ENCODE measurements at places on chromosomes 1 and 21.

- DNase-seq = no peak
These were observed 1203.9 kb downstream of the AMY1C start for GRCh38 chr1:104953555-104953954.

GRCh38 chr1:84360316-84360715, 38.0 kb upstream of the DNASE2B start:
- no peak for DNase-seq

DNA sequence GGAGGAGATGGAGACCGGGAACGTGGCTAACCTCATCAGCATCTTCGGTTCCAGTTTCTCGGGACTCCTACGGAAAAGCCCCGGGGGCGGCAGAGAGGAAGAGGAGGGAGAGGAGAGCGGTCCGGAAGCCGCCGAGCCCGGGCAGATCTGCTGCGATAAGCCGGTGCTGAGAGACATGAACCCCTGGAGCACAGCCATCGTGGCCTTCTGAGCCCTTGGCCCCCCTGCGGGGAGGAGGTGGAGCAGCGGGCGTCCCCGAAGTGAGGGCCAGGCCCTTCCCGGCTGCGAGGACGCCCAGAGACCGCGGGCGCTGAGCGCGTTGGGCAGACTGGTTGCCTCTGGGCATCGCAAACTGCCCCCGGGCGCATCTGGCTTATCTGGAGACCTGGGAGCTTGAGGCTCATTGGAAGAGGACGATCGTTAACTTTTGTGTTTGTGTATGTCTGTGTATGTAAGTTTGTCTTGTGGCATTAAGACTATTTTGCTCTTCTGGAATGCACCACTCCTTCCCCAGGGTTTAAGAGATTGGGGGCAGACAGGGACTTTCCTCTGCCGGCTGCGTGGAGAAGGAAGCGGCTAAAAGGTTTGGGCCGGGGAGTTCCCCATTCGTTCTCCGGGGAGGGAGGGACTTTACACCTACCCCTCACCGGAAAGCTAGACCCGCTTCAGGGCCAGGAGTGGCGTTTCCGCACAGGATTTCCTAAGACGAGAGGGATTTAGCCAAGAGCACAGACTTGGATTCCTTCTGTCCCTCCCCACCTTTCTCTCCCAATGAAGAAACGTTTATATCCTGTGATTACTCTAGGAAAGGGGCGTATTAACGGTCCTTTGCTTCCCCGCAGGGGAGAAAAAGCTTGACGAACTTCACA, 1.4 kb downstream of the IER5 start:
- DNase-seq = peak; percentile 74

DNA sequence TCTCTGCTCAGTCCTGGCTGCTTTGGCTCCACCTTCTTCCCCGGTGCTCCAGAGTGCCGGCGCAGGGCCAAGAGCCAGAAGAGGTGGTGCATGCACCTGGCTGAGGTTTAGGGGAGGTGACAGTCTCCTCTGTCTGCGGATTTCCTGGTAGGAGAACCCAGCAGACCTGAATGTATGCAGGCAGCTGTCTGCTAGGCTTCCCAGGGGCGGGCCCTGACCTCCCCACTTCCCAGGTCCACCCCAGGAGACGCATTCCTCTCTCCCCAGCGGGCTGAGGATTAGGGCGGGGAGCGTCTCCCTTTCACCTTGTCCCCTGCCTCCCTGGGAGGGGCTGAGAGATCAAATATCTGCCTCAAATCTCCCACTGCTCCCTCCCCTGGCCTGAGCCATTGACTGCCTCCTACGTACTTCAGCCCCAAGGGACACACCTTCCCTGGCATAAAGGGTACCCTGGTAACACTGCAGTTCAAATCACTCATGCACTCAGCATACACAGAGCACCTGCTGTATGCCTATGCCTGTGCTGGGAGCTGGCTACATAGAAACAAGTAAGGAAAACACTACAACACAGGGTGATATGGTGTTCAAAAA, 27.5 kb downstream of the DMBX1 start:
- no peak for DNase-seq

- DNase-seq = no peak
These were observed 195.6 kb upstream of the C1orf105 start for GRCh38 chr1:172224871-172225270.

Data from T-helper 1 cell (primary cell).